ENCODE measurements at places on chromosomes 5 and 9. TPM values are rescaled to one million over a fixed set of nuclear protein-coding genes. Genes with fewer than 3 reads are reported as not detected.

Gene CDC26
- total RNA-seq, result 36.1 TPM

Gene CCDC192
- total RNA-seq, result not detected

Gene TXNDC8
- not detected for total RNA-seq

Gene CMBL
- 3.1 TPM for total RNA-seq

Gene DPP7
- 52.4 TPM for total RNA-seq

Gene IFNA21
- not detected for total RNA-seq

Gene SPINK13
- total RNA-seq, result not detected

Gene PRELID2
- 12.2 TPM for total RNA-seq

Gene NMUR2
- total RNA-seq, result not detected

Gene RELL2
- total RNA-seq, result 12.3 TPM

Gene SOX30
- not detected for total RNA-seq

Gene ENTPD2
- 1.4 TPM for total RNA-seq

Gene ADRB2
- total RNA-seq, result 29.5 TPM

All from airway epithelial cell (primary cell).